ENCODE measurements at places on chromosomes 6 and 20.

GRCh38 chr6:44471271-44471981, 83.9 kb downstream of the CDC5L start:
- DNase-seq, result no peak

GRCh38 chr6:11692451-11693376, 85.9 kb downstream of the ADTRP start:
- DNase-seq, result peak; percentile 91

GRCh38 chr6:65638047-65638831, 68.8 kb downstream of the EYS start:
- DNase-seq, result no peak

- no peak for DNase-seq
These were observed 567.7 kb downstream of the ADGRB3 start for GRCh38 chr6:69202768-69203167.

DNA sequence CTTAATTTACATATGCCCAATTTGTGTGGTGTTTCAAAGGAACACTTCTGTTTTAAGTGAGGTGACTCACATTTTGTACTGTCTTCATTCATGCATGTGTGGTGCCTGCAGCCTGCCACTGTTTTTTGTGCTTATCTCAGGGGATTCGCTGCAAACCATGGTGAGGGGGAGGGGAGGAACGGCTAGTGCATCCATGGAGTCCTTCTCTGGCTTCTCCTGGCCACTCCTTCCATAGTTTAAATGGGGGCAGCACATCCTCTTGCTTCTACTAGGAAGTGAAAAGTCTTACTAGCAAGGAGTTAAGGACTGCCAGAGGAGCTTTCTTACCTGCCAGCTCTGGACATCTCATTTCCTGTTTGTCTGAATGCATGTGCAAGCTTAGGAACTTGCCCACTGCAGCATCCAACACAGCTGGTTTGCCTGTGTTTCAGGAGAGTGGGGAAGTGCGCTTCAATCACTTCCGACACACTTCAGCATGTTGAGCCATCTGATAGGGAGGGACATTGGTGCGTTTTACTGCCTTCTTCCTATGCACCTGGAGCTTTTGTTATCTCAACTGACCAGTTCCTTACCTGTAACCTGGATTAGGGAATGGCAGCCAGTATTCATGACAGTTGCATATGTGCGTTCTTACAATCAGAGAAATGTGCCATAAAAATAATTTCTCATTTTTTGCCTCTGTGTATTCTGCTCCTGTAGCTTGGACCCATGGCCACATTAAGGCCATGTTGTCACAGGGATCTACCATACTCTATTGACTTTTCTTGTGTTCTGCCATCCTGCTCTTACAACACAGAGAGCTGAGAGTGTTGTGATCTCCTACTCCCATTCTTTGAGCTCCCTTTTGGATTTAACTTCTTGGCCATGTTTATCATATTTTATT, 211.3 kb downstream of the ARID1B start:
- DNase-seq, result peak; percentile 12

- no peak for DNase-seq
These were observed 40.4 kb downstream of the SCAF8 start for GRCh38 chr6:154773610-154774089.

GRCh38 chr6:114108119-114109002, 137.4 kb upstream of the HDAC2 start:
- peak; percentile 62 for DNase-seq

DNA sequence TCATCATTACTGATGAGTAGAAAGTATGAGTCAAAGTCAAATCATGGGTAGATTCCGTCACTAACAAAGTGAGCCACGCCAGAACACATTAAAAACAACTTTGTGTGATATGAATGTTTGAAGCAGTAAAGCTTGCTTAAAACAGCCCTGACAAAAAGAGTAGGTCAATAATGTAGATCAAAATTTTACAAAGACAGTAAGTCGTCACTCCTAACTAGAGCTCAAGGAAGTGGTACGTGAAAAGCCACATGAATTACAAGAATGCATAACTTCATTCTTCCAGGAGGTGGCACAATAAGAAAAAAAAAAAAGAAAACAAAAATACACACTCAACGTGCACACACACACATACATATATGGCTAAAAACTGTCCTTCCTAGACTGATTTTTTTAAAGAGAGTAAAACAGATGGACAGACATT, 69.9 kb downstream of the HACE1 start:
- no peak for DNase-seq

DNA sequence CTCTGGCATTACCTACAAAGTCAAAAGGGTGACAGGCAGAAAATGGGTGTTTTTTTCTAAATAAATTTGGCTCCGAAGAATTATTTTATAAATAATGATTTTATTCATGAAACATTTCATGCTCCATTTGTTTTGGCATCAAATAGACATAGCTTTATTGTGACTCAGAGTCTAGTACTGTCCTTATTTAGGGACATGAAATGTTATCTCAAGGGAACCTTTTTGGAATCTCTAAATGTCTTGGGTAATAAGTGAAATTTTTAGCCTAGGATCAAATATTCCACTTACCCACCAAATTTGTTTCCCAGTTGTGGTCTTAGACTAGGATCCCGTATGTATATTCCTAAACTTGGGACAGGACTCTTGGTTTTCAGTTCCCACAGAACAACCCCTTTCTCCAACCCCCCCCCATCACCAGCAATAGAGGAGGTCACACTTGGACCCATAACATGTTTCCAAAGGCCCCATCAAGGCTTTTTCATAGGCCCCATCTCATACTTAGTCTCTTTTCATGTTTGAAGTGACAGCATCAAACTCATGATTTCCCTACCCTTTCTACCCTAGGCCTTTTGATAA, 81.8 kb downstream of the JAG1 start:
- DNase-seq, result no peak

DNA sequence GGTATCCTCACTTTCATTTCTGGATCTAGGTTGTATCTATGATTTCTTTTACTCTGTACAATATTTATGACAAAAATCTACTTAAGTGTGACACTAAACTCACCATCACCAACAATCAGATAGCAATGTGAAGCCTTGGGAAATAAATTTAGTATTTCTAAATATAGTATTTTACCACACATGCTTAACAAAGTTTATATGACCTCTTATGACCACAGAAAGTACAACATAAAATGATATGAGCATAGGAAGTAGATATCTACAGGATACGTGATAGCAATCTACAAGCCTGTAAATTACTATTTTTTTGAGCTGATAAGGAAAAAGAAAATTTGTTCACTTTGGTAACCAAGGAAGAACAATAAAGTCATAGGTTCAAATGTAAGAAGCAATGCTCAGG, 910.4 kb upstream of the CITED2 start:
- DNase-seq, result no peak

DNA sequence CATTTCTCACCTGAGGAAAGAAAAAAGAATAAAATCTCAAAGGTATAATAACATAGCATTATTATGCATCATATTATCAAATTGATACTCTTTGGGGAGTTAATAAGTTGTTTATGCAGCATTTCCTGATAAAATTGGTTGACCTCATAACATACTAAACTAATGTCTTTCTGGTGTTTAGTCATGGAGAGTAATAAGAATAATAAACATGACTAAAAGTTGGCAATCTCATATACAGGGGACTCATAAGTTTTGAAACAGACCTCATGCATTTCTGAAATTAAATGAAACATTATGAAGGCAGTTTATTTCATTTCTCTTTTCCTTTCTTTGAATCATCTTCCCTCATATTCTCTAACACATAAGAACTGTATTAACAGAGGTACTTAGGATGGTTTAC, 60.5 kb upstream of the PRDM1 start:
- no peak for DNase-seq

DNA sequence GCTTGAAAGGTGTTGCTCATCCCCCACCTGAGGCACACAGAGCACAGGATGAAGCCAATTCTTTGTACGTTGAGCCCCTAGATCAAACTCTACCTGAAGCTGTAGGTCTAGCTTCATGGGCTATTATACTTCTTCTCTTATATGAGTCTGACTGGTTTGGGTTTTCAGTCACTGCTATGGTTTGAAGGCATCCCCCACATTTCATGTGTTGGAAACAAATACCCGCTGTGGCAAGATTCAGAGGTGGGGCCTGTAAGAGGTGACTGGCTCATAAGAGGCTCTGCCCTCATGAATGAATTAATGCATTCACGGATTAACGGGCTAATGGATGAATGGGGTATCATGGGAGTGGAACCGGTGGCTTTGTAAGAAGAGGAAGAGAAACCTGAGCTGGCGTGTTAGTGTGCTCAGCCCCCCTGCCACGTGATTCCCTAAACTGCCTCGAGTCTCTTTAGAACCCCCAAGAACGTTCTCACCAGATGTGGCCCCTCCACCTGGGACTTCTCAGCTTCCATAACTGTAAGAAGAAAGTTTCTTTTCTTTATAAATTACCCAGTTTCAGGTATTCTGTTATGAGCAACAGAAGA, 39.2 kb downstream of the PREX1 start:
- no peak for DNase-seq

Data from HL-60 (cell line).